ENCODE measurements at places on chromosomes 7 and 10. TPM values are rescaled to one million over a fixed set of nuclear protein-coding genes. Genes with fewer than 3 reads are reported as not detected.

ABCC2 gene
- total RNA-seq, result 13.4 TPM

PNLIPRP3 gene
- total RNA-seq, result 0.03 TPM

LRRC18 gene
- not detected for total RNA-seq

GLUD1 gene
- total RNA-seq, result 152 TPM

SMKR1 gene
- total RNA-seq, result 3.6 TPM

CAV2 gene
- total RNA-seq, result 17.1 TPM

INA gene
- not detected for total RNA-seq

ACSM6 gene
- total RNA-seq, result not detected

MYO1G gene
- 0.13 TPM for total RNA-seq

DPYSL4 gene
- total RNA-seq, result not detected

ATRNL1 gene
- 4.1 TPM for total RNA-seq

PDLIM1 gene
- 11.6 TPM for total RNA-seq

GPR146 gene
- total RNA-seq, result 1.8 TPM

COL28A1 gene
- not detected for total RNA-seq

GRID2IP gene
- total RNA-seq, result not detected

NPFFR1 gene
- not detected for total RNA-seq

SUGCT gene
- total RNA-seq, result 5.6 TPM

STEAP4 gene
- total RNA-seq, result not detected

LRGUK gene
- total RNA-seq, result 0.57 TPM

TRIM50 gene
- total RNA-seq, result not detected

PHF14 gene
- 40.3 TPM for total RNA-seq

NPC1L1 gene
- total RNA-seq, result 0.03 TPM

MBL2 gene
- 0.05 TPM for total RNA-seq

PGAM2 gene
- 3.0 TPM for total RNA-seq

RNF32 gene
- total RNA-seq, result 0.30 TPM

NME8 gene
- total RNA-seq, result not detected

TMEM273 gene
- total RNA-seq, result not detected

CLEC5A gene
- not detected for total RNA-seq

PRF1 gene
- not detected for total RNA-seq

SPDYE2B gene
- not detected for total RNA-seq

POLD2 gene
- total RNA-seq, result 161 TPM

PLCE1 gene
- total RNA-seq, result 4.4 TPM

MEOX2 gene
- 52.5 TPM for total RNA-seq

PRKRIP1 gene
- total RNA-seq, result 42.4 TPM

KCNMA1 gene
- total RNA-seq, result 13.5 TPM

GIMAP4 gene
- 0.15 TPM for total RNA-seq

ANKRD61 gene
- total RNA-seq, result 0.19 TPM

Measured in A375 (cell line).